ENCODE measurements at places on chromosomes 12 and 14.

DNA sequence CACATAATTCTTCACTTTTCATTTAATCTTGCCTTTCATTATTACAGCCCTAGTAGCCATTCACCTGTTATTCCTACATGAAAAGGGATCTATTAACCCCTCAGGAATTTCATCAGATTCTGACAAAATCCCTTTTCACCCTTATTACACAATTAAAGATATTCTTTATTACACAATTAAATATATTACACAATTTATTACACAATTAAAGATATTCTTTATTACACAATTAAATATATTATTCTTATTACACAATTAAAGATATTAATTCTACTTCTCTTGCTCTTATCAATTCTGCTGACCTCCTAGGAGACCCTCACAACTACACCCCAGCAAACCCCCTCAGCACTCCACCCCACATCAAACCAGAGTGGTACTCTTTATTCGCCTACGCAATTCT, 77.1 kb downstream of the SINHCAF start:
- no peak for DNase-seq

- DNase-seq, result no peak
Measured at GRCh38 chr12:105315726-105316125, 14.8 kb upstream of the C12orf75 start.

DNA sequence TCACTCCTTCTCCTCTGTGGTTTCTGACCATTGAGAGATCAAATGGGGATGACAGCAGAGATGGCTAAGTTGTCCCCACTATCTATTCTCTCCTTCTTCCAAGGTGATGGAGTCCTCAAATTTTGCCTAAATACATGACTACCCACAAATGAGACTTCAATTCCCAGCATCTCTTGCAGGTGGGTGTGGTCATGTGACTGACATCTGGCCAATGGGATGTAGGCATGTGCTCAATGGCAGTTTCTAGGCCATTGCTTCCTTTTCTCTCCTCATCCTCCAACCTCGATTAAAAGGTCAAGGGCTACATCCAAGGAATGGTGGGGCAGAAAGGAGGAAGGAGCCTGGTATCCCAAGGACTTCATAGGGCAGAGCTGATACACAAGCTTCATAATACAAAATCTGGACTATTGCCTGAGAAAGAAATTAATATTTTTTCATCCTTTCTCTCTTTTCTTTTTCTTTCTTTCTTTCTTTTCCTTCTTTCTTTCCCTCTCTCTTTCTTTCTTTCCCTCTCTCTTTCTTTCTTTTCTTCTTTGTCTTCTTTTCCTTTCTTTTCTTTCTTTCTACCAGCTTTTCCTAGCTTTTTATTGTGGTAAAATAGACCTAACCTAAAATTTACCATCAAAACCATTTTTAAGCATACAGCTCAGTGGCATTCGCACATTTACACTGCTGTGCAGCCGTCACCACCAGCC, 100.9 kb upstream of the PRB2 start:
- no peak for DNase-seq

DNA sequence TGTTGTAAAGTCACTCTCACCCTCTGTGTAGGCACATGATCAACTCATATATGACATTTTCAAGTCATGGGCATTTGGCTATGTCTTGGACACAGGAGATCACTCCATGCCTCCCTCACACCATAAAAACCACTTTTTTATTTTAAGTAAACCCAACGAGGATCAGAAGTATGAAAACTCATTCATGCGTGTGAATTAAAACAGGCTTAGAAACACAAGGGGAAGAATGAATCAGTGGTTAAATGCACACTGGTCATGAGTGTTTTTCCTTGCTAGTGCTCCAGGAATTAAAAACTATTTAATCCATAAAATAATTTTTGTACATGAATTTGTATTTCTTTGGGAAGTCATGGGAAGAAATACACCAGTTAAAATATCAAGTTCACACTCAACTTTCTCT, 198.4 kb downstream of the GALC start:
- no peak for DNase-seq

DNA sequence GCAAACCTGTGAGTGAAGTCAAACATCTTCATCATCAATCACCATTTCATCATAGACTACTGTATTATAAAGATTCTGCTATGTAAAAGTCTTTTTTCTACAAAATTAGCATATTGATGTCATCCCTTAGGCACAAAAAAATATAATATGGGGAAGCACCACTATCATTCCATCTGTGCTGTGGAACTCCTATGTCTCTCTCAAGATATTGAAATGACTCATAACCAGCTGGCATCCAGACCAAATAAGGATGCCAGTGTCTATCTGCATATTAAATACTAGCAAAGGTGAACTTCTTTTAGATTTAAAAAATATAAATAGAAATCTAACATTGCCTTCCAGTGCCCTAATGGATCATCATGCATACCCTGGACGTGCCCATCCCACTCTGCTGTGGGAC, 17.9 kb upstream of the DCAF5 start:
- no peak for DNase-seq

DNA sequence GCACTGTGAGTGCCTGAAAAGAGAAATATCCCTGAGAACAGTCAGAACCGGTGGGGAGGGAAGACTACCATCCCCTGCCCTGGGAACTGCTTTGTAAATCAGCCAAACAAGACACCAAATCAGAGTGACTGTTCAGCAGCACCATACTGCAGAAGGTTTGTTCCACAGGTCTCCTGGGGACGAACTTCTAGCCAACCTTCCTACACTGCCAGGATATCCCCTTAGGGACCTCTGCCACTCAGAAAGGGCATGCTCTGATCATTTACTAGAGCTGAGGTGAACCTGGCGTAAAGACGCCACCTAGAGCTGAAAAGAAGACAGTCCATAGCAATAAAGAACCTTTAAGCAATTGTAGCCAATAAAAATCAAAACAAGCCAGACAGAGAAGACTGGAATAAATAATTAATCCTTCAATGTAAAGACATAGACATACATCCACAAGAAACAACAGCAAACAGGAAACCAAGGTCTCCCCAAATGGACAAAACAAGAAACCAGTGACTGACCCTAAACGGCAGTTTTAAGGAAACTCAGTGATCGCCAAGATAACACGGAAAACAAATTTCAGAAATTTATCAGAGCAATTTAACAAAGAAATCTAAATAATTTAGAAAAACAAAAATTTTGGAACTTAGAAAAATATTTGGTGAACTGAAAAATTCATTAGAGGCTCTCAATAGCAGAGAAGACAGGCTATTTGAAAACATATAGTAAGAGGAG, 228.1 kb upstream of the AMIGO2 start:
- DNase-seq, result peak; percentile 47

GRCh38 chr12:25997201-25997963, 38.9 kb downstream of the RASSF8 start:
- DNase-seq, result no peak

DNA sequence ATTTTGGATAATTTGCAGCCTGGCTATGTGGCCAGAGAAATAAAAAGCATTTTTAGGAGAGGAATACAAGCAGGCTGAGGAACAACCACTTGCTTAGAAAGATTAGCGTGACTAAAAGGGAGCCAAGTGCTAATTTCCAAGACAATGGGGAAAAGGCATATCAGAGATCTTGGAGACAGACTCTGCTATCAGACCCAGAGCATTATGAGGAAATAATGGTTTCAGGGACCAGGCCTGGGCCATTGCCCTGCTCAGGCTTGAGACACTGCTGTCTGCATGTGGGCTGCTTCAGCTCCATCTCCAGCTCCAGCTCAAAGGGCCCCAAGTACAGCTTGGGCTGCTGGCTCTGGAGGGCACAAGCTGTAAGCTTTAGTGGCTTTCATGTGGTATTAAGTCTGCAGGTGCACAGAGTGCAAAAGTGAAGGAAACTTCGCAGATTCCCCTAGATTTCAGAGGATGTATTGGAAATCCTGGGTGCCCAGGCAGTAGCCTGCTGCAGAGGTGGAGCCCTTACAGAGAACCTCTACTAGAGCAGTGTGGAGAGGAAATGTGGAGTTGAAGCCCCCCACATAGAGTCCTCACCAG, 449.2 kb downstream of the ZFP36L1 start:
- DNase-seq, result no peak

DNA sequence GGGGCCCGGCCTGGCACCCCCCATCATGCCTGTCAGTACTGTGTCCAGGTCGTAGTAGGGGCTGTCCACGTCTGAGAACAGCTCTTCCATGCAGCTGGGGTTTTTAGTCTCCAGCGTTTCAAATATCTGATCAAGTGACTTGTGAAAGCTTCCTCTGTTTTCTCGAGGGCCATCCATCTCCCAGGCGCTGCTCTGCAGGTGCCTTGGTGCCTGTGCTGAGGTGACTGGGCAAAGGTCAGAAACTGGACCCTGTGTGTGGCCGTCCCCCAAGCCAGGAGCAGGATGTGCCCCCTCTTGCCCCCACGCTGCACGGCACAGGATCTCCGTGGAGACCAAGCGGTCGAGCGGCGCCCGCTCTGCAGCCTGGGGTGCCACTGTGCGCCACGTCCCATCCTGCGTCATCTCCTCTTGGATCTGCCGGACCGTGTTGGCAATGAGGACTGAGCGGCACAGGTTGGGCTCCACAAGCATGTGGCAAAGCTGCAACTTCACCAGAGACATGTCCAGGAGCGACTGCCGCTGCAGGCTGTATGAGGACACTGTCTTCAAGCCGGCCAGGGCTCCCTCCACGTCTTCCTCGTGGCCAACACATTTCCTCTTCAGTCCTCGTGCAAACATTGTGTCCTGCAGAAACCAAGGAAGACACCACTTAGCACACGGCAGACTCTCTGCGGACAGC, 9.4 kb downstream of the CDCA4 start:
- no peak for DNase-seq

GRCh38 chr12:118964988-118965387, 16.4 kb upstream of the SRRM4 start:
- no peak for DNase-seq

GRCh38 chr14:93007225-93007997, 84.5 kb downstream of the CHGA start:
- DNase-seq, result no peak

DNA sequence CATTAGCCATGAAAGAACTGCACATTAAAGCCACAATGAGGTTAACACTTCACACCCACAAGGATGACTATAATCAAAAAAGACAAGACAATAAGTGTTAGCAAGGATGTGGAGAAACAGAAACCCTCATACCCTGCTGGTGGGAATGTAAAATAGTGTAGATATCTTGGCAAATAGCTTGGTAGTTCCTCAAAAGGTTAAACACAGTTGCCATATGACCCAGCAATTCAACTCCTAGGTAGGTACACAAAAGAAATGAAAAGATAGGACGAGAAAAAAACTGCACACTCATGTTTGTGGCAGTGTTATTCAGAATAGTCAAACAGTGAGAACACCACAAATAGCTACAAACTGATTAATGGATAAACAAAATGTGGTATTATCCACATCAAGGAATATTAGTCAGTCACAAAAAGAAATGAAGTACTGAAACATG, 93.5 kb downstream of the ATXN2 start:
- no peak for DNase-seq

DNA sequence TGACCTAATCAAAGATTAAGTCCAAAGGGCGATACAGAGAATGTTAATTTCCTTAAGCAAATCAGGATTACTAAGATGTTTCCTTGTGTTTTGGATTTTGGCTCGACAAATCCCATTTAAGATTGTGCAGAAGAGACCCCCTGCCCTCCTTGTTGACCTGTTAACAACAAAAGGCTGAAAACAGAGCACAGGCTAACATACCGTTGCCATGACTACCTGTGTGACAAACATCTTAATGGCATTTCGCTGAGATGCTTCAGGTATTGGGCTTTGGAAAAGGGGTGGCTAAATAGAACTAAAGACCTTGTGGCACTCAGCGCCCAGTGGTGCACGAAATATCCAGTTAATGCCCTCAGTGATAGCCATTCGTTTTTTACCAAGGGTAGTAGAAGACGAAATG, 1532.3 kb upstream of the TMEM132C start:
- no peak for DNase-seq

- no peak for DNase-seq
Measured at GRCh38 chr12:116280595-116281290, 3.2 kb upstream of the MED13L start.

DNA sequence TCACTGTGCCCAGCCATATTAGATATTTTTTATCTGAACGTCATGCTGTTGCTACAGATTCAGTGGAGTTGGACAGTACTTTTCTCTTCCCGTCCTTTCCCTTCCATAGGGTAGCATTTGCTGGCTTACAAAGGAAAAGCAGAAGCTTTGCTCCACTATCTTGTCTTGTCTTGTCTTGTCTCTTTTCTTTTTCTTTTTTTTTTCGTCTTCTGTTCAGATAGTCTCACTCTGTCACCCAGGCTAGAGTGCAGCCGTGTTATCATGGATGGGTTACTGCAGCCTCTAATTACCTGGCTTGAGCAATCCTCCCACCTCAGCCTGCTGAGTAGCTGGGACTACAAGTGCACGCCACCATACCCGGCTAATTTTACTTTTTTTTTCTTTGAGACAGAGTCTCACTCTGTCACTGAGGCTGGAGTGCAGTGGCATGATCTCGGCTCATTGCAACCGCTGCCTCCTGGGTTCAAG, 21.1 kb downstream of the OR10G3 start:
- no peak for DNase-seq

DNA sequence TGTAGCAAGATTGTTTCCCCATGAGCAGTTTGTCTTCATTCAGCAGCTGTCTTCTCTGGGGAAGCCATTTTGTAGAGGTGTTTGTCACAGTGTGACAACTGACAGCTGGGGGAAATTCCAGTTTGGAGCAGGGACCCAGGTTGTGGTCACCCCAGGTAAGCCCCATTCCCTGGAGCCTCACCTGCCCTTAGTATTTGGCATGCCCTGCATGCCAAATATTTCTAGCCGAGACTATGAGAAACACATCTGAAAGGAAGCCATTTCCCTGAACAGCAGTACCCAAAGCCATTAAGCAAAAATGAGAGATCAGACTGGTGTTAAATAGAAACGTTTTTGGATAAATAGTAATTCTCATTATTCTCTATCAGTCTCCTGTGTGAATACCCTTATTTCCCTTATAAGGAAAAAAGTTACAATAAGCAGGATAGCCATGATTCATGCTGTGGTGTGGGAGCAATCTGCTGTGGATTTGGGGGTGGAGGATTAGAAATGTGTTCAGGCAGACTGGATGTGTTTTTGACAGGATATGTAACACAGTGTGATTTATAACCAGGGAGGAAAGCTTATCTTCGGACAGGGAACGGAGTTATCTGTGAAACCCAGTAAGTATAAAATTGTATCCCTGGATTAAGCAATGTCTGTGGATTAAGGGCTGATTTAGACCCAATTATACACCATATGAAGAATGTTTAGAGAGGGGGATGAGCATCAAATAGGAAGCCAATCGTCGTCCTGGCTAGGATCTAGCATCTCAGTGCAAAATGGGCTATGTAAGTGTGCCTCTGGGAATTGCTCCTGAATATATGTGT, 68.9 kb downstream of the DAD1 start:
- no peak for DNase-seq

GRCh38 chr12:4443616-4444015, 2.0 kb downstream of the FGF6 start:
- no peak for DNase-seq

DNA sequence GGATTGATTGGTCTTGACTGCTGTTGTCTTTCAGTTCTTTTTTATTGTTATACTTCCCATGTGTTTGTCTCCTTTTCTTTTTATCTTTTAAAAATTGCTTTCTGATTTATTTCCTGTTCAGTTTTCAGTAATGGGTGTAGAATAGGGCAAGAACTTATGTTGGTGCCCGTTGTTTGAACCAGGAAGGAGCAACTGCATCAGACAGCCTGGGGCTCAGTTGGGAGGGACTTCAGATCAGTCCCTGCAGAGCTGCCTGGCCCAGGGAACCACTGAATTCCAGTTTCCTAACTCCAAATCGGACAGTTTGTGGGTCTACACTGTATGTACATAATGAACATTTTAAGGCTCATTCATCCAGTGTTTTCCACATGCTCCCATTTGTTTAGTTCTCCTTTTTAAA, 64.9 kb downstream of the FBXO34 start:
- DNase-seq, result no peak
